Natural killer cell treated with Interleukin-12 subunit alpha and Interleukin-12 subunit beta and Interleukin-15 and Interleukin-18, amount 100 ng/mL, for 72 hours (primary cell): ENCODE measurements at places on chromosomes 1 and 21. TPM values are rescaled to one million over a fixed set of nuclear protein-coding genes. Genes with fewer than 3 reads are reported as not detected.

The CYP4B1 gene
- total RNA-seq: not detected

The GSTM1 gene
- not detected for total RNA-seq

GRCh38 chr1:86416343-86416742 lies 7.6 kb upstream of the CLCA2 start:
- no peak for DNase-seq

DNA sequence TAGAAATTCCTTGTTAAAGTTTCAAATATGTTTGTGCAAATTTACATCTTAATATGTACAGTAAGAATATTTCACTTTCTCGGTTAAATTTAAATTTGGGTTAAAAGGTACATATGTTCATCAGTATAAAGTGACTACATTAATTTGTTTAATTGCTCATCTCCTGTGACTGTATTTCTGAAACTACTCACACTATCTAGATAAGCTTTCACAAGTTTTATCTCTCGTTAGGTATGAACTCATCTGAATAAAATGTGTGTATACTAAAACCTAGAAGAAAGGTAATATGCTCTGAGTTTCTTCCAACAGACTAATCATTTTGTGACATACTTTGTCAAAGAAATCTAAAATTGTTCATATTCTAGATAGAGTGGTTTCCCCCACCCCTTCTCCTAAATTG lies 150.7 kb downstream of the PATJ start:
- no peak for DNase-seq

GRCh38 chr1:36342426-36343185 lies 19.2 kb upstream of the EVA1B start:
- no peak for DNase-seq

The ZC3H12A gene
- total RNA-seq: 198 TPM

The TMEM200B gene
- not detected for total RNA-seq

- DNase-seq: no peak
Measured at GRCh38 chr21:38965241-38965640, 159.5 kb downstream of the ETS2 start.

GRCh38 chr1:28010969-28011368 lies 51.2 kb downstream of the XKR8 start:
- DNase-seq: no peak

The ZNF695 gene
- 1.2 TPM for total RNA-seq

The NBPF3 gene
- 16.5 TPM for total RNA-seq

- no peak for DNase-seq
Measured at GRCh38 chr21:31198575-31198974, 145.5 kb downstream of the TIAM1 start.

DNA sequence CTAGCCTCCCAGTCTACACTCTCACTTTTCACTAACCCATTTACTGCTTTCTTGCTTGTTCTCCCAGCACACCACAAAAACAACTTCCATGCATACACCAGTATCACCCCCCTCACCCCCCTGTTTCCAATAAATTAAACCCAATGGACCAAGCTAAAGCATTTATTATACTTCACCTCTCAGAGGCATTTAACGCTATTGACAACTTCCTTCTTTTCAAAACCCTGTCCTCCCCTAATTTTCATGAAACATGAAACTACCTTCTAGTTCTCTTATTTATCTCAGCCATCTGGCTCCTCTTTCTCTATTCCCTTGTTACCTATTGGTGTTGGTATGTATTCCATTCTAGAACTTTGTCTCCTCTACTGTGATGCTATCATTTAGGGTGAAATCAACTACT lies 32.3 kb downstream of the PTPRC start:
- DNase-seq: no peak

DNA sequence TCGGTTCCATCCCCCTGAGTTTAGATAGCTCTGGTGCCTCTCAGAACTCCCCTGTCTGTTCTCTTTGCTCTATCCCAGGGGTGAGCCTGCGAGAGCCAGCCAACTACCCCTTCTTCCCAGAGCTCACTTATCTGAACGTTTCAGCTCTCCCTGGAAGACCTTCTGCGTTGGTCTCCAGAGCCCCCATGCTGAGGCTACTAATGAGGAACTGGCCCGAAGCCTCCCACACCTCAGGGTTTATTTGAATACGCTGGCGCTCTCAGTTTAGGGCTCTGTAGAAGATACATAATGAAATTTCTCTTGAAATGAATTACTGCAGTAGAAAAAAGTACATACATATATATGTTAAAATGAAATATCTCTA lies 43.5 kb downstream of the TCEANC2 start:
- no peak for DNase-seq

- no peak for DNase-seq
Measured at GRCh38 chr21:35582731-35583130, 477.6 kb downstream of the SETD4 start.

The TLR5 gene
- total RNA-seq: 0.11 TPM

The AJAP1 gene
- not detected for total RNA-seq

DNA sequence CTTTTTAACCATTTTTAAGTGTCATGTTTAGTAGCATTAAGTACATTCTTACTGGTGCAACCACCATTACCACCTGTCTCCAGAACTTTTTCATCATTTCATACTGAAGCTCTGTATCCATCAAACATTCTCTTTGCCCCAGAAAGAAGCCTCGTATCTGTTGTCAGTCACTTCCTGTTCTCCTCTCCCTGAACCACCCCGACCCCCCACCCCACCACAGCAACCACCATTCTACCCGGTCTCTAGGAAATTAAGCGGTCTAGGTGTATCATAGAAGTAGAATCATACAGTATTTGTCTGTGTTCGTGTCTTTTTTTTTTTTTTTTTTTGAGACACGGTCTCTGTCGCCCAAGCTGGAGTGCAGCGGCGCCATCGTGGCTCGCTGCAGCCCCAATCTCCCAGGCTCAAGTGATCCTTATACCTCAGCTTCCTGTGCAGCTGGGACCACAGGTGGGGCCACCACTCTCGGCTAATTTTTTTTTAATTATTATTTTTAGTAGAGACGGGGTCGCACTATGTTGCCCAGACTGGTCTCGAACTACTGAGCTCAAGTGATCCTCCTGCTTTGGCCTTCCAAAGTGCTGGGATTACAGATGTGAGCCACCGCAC lies 23.7 kb upstream of the EPHA8 start:
- no peak for DNase-seq

- DNase-seq: peak; percentile 83
Measured at GRCh38 chr1:239898062-239898730, 193.5 kb upstream of the FMN2 start.

- no peak for DNase-seq
Measured at GRCh38 chr1:150320667-150320978, 710 bp upstream of the PRPF3 start.

DNA sequence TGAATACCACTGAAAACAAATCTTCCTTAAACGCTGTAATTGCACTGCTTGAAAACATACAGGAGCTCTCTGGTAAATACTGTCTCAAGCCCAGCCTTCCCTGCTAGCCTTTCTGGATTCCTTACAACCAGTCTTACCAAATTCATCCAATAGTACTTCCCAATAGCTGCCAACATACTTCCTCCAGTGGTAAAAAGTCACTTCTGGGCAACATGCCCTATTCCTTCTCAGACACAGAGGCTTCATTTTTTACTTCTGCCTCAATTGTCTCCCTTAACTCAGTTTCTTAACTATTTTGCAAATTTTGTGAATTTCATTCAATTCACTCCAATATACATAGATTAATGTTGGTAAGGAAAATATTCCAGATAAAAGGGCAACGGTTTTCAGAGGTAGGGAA lies 166.3 kb downstream of the TBX15 start:
- DNase-seq: no peak

DNA sequence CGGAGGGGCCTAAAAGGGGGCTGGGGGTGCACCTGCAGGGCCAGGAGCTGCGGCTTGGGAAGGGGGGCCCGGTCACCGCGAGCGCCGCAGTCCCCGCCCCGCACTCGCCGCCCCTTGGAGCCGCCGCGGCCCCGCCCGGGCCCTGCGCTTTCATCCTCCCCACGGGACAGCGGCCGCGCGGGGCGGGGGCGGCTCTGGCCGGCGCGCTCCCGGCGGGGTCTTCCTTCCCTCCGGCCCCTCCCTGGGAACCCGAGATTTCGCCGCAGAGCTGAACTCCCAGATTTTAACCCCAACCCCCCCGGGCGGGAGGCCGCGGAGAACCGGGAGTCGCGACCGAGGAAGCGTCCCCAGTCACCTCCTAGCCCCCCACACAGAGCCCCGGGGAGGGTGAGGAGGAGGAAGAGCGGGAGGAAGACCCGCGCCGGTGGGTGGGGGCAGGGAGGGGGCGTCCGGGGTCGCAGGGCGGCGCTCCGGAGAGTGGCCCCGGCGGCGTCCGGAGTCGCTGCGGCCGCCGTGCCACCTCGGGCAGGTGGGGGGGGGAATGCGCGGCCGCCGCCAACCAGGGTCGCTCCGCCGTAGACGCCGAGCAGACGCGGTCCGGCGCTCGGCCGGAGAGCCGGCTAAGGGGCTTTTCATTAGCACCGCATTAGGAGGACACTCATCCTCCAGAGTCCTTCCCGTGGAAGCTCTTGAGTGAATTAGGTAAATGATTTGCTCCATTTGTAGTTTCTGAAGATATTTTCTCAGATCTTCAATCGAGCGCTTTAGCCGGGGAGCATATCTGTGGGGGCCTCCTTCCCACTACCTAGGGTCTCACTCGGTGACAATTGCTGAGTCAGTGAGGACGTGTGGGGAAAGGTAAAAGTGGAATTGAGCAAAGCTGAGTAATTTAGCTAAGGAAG lies 31.6 kb upstream of the NFIA start:
- no peak for DNase-seq

DNA sequence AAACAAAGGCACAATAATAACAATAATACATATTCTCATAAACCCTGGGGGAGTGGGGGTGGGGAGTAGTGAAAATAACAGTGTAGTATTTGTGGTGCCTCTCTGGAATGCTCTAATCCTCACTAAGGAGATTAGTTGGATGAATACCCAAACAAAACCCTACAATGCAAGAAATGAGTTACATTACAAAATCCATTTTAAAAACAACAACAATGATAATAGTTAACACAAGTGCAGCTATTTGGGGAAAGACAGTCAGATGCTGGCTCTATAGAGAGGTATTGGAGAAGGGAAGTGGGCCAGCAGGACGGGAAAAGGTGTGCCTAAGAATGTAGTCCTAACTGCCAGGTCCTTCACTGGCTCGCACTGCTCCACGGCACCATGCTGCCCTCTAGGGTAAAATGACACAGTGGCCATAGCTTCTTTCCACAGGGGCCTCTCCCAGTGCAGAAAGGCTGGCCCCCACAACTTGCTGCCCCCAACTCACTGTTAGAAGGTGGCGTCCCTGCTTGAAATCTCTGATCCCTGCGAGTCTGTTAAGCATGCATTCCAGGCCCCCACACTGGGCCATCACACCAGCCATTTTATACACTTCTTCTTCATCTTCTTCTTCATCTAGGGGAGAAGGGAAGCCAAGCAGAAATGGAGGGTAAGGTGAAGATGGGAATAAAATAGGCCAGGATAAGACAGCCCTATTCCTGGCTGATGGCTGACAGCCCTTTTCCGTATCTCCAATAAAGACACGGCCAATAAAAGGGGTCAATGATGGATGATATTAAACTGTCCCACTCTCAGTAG lies 113.8 kb downstream of the UBR4 start:
- no peak for DNase-seq

DNA sequence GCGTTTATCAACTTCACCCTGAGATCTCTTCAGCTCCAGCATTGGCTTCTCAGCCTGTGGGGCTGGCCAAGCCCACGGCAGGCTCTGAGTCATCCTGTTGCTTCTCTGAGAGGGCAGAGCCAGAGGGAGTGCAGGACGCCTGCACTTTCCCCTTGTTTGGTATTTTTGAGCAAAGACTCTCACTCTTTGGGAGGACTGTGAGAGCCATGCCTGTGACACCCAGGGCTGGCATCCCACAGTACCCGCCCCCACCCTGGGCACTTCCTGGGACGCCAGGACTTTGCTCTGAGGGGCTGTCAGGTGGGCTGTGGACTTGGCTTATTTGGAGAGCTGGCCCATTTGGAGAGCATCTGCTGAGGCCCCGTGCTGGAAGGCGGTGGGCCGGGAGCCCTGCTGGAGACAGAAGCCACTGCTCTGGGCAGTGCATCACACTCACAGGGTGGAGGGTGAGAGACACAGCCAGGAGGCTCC lies 37.4 kb downstream of the VANGL1 start:
- DNase-seq: no peak

The XCL1 gene
- total RNA-seq: 4.4 TPM

GRCh38 chr1:247905910-247906503 lies 10.6 kb downstream of the OR2W3 start:
- DNase-seq: no peak

DNA sequence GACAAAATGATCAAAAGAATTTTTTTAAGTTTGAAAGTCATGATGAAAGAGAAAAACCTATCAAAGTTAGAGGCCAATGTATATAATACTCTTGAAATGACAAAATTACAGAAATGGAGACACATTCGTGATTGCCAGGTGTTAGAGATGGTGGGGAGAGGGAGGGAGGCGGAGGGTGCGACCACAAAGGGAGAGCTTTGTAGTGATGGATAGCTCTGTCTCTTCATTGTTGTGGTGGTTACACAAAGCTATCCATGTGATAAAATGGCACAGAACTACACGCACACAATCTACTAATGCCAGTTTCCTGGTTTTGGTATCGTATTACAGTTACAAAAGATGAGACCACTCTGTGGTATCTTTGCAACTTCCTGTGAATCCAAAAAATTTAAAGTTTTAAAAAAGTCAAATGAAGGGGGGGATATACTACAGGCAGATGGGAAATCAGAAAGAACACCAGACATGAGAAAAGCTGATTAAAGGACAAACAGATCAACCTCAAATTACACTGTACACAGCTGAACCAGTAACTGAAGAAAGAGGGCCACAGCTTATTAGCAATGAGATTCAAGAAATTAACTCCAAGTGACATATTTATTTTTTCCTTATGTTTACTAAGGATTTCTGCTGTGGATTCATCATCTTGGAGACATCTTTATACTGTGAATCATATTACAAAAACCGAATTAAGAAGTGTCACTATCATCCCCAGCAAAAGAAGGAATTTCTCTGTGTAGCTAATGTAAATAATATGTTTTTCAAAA lies 199.1 kb downstream of the SLC45A1 start:
- DNase-seq: no peak

DNA sequence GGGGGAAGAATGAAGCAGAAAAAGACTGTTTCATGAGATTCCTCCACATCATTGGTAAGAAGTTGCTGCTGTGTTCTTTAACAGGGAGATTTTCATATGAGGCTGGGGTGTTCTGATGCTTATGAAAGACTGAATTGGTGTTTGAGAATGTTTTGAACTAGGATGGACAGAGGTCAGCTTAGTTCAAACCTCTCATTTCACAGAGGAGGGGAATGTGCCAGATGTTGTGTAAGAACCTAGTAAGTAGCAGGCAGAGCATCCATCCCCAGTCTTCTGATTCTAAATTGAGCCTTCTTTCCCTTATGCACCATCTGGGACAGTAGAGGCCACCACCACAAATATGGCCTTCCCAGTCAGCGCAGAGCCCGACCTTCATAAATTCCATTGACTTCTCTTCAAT lies 43.7 kb downstream of the SAMD13 start:
- DNase-seq: no peak

The MEGF6 gene
- total RNA-seq: 1.6 TPM
